ENCODE measurements at places on chromosomes 4 and X.

DNA sequence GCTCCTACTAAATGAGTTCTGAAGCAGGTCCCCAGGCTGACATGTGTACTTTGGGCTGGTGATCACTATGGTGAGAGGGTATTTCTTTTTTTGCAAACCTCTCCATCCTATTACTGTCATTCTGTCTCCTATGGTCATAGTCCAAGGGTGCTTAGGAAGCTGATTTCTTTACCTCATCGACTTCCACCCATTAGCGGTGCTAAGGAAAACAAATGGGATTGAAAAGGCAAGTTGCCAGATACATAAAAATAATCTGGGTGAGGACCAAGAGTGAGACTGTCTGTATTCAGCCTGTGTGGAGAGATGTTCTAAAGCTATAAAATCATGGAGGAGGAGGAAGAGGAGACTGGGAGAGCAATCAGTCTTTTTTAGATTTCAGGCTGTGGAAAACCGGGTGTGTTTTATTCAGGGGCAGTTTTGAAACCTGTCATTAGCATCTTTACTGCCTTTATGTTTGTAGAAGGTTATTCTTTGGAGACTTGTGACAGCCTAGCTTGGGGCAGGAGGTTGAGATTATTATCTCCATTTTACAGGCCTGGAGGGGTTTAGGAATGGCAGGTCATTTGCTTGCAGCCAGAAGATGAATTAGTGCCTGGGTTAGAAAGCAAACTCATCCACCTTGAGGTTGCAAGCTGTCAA lies 1.9 kb downstream of the TMEM164 start:
- no peak for DNase-seq

DNA sequence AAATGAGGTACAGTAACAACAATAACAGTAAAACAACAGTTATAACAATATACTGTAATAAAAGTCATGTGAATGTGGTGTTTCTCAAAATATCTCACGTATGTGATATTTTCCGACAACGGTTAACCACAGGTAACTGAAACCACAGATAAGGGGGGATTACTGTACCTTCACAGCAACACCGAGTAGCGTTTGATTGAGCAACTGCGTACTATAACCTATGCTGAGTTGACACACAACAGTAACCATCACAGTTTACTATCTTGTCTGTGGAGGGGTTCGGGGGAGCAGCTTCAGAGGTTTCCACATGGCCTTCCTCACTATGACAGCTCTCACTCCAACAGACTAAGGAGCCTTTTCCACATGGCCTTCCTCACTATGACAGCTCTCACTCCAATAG lies 13.4 kb downstream of the RBMX2 start:
- no peak for DNase-seq

- no peak for DNase-seq
Measured at GRCh38 chr4:1400831-1401408, 5.3 kb downstream of the NKX1-1 start.

GRCh38 chr4:123826896-123827295 lies 430.3 kb downstream of the SPRY1 start:
- no peak for DNase-seq

DNA sequence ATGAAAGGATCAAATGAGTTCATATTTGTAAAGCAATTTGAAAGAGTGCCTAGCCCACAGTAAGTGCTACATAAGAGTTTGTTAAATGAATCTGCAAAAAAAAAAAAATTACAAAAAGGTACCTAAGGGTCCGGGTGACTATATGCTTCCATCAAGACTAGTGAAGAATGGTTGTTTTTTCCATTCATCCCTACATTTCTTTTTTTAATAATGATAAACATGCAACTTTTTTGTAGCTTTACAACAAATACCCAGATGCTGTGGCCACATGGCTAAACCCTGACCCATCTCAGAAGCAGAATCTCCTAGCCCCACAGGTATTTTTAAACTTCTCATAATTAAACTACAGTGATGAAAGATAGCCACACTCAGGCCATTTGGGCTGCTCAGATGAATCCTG lies 4.3 kb downstream of the SPP1 start:
- no peak for DNase-seq
